ENCODE measurements at places on chromosomes 5 and 9.

DNA sequence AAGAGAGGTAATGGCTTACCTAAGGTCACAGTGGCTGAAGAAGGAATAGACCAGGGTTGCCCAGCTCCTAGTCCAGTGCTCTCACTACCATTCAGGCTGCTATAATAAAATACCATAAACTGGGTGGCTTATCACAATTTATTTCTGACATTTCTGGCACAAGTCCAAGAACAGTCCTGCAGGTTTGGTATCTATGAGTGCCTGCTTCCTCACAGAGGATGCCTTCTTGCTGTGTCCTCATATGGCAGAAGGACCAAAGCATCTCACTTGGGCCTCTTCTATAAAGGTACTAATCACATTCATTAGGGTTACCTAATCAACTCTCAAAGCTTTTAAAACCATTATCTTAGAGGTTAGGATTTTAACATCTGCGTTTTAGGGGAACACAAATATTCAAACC, 17.2 kb downstream of the STARD4 start:
- no peak for DNase-seq

GRCh38 chr9:29514862-29515261, 1941.6 kb upstream of the C9orf72 start:
- no peak for DNase-seq

- DNase-seq: no peak
Observed at GRCh38 chr5:84791730-84792129, 407.1 kb upstream of the EDIL3 start.

DNA sequence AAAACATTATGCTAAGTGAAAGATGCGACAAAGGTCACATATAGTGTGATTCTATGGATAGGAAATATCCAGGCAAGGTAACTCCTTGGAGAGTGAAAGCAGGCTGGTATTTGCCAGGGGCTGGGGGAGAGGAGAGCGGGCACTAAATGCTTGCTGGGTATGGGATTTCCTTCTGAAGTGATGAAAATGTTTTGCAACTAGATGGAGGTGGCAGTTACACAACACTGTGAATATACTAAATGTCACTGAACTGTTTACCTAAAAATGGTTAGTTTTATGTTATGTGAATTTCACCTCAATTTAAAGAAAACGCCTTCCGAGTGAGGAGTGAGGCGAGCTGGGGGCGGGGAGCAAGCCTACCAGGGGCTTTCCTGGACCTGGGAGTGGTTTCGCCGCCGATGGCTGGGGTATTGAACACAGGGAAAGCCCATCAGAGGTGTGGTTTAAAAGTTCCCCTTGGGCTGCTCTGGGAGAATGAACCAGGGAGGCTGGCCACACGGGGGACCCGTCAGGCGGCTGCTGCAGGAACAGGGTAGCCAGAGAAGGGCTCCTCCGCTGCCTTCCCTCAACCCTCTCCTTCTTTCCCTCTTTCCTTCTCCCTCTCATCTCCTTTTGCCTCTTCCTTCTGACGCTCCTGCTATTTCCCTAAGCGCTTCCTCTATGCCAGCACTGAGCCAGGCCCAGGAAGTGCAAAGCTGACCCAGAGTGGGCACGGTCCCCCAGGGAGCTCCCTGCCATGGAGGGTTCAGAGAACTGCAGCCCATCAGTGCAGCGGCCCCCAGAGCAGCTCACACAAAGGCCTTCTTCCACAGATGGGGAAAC, 4.9 kb downstream of the AKNA start:
- DNase-seq: no peak

DNA sequence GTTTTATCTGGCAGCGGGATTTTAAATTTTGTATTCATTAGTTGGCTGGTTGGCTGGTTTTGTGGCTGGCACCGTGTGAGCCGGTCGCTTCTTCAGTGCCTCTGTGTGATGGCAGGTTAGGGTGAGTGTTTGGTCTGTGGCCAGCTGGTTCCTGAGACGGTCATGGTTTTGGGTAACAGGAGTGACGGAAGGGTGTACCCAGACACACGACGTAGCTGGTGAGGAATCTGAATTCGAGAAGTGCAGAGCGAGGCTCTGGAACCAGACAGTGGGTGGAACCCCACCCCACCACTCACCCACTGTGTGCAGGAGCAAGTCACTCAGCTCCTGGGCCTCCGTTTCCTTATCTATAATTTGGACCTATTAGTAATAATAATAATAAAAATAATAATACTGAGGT, 2.7 kb downstream of the BTNL9 start:
- DNase-seq: no peak

- DNase-seq: no peak
Observed at GRCh38 chr9:132283165-132283564, 71.6 kb downstream of the SETX start.

DNA sequence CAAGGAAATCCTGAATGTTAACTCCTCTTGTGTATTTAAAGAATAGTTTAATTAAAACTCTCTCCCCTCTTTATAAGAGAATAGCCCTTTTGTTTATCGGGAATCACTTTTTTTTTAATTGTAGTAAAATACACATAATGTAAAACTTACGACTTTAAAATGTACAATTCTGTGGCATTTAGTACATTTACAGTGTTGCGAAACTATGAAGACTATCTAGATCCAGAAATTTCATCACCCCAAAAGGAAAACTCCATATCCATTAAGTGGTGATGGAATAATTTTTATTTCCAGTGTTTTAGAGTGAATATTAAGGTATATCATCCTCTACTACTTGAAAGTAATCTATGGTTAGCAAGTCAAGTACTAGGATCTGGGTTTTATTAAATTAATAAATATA, 36.8 kb downstream of the KDM3B start:
- DNase-seq: no peak

DNA sequence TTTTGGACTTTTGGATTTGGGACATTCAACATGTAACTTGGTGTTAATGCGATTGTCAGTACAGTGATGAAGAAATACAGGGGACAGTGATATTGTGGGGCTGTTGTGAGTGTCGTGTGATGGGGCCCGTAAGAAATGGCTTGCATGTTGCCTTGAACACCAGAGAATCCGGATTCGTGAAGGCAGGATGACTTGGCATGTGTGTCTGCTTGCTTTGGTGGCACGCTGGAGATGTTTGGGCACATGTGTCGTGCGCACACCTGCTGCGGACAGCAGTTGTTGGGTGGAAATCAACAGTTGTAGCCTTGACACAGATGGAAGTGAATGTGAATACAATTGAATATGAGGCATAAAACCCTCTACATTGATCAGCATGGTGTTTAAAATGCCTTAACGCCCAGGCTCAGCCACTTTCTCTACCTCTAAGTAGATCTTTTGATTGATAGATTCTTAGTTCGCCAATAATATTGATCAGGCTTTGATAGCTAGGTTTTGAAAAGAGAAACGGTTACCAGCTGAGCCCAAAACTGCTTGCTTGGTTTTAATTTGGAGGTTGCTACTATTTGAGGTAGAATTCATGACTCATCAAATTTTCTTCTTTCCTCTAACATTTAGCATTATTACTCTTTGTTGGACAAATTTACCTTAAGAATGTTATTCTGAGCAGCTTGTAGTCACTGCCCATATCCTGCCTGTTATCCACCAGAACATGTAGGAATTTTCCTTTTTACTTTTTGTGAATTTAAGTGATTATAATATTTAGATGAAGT, 94.4 kb downstream of the TRIO start:
- no peak for DNase-seq

- DNase-seq: no peak
Observed at GRCh38 chr9:106878081-106878837, 15.3 kb downstream of the ZNF462 start.

GRCh38 chr5:97142521-97143254, at the start of gene LIX1:
TSS of gene LIX1 (minus strand) at chr5:97142611. CDS start at chr5:97142576, 35 bp downstream.
- DNase-seq: no peak

- no peak for DNase-seq
Observed at GRCh38 chr5:66281294-66281693, 137.2 kb downstream of the SREK1 start.

DNA sequence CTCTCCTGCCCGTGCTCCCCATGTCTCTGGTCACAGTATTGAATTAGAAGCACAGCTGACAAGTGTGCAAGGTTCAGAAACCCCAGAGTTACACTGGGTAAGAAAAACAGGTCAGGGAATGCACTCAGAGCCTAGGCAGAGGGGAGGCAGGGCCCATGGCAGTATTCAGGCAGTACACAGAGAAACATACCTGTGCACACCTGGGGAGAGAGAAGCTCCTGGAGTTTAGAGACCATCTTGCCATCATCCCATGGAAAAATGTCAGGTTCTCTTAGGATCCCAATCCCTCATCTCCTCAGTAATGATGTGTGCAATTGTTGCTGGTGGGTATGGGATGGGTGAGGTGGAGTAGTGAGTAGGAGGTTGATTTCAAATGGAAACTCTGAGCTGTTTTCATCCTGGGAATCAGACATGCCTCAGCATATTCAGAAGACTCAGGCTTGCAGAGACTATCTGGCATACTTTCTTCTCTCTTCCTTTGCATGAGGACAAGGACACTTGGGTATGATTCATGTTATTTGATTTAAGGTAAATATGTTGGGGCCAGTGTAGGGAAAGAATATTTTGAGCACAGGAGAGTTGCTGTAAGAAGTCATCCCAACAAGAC, 228.5 kb downstream of the ESM1 start:
- DNase-seq: no peak

DNA sequence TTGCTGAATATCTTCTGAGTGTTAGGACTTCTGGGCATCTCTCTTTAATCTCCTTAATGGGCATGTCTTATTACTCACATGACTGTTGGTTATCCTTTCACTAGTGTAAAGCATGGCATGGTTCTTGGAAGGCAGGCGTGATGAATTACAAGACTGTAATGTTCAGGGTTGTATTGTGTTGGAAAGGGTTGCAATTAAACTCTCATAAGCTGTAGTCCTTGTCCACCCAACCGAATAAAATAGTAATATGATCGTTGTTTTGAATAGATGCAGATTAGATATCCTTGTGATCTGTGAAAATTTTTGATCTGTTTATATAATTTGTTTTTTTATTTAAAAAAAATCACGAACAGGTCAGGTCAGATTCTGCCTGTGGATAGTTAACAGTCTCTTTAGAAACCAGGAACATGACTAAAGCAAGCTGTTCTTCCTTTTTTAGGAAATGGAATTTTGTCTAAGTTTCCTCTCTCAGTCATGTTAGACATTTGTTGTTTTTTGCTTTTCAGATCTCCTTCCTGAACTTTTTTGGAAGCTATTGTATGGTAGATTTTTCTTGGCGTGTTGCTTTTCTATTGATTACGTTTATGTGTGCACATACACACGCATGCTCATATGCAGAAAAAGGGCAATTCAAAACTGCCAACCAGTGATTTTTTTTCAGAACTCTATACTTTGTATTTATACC, 121.8 kb downstream of the ARHGEF28 start:
- no peak for DNase-seq

Data from CMK (cell line).